Endodermal cell (in vitro differentiated cells): ENCODE measurements at places on chromosomes 4 and X.

DNA sequence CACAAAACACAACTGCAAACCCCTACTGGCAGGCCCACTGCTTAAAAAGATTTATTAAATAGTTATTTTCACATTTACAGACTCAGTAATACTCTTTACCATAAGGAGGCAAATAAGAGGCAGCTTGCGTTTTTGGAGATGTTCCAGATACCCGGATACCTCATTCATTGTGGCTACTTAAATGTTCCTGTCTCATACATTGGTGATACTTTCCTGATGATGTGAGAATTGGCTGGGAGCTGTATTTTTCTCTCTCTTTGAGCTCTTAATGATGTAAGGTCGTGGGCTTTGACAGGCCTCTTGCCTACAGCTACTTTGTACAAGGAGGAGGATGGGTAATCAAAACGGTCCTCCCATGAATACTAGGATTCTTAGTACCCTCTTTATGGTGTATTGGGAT is 101.5 kb downstream of the AKAP4 start:
- H3K27me3 ChIP-seq = no peaks in the 10 kb centered on the region
- DNase-seq = no peak
- no peaks in the 10 kb centered on the region for H3K4me1 ChIP-seq
- H3K4me3 ChIP-seq = no peak overlapping the region
- no peaks in the 10 kb centered on the region for H3K36me3 ChIP-seq
- H3K27ac ChIP-seq = no peak overlapping the region

DNA sequence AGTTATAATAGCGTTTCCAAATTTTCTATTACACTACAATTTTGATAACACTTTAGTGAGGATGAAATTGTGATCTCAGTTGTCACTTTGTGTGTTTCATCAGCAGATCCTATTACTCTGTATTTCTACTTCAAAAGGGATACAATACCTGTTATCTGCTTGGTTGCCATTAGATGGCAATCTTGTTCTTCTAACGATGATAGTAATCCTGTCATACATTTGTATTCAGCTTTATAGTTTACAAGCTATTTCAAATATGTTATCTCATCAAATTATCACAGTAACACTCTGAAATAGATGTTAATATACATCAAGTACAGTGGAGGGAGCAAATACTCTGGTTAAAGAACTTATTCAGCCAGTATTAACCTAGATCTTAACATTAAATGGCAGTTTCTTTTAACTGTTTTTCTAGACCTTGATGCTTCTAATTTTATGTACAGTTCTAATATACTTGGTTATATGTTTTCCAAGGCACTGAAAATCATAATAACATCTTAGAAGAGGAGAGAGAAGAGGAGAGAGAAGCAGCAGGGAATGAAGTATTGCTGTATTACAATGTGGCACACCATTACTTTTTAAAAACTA is 292.0 kb downstream of the CCSER1 start:
- H3K27me3 ChIP-seq = no peaks in the 10 kb centered on the region
- H3K4me1 ChIP-seq = no peaks in the 10 kb centered on the region
- H3K4me3 ChIP-seq = no peak overlapping the region
- H3K27ac ChIP-seq = no peak overlapping the region

DNA sequence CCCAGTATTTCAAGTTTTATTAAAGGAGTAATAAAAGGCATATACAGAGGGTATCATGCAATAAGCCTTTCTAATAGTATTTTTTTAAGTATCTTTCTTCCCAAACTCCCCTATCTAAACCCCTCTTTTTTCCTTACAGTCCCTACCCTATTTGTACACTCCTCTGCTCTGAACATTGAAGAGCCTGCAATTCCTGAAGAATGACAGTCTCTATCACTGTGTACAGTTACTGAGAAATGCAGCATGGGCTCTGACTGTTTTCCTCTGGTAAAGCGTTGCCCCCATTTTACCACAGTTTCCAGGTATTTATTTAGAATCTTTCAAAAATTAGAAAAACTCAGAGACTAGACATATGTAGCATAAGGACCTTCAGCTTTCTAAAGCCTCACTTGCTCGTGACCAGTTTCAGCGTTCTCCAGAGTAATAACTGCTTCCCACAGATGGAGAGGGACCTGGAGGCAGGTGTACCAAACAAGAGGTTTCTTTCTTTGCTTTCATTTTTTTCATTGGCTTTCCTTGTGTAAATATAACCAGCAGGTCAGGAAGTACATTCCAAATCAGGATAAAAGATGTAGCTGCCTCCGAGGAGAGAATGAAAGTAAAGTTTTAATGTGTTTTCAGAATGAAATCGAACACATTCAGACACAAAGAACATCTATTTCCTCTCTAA is 230.8 kb downstream of the CFAP299 start:
- H3K4me3 ChIP-seq = no peak overlapping the region
- H3K27ac ChIP-seq = no peak overlapping the region
- no peaks in the 10 kb centered on the region for H3K36me3 ChIP-seq

DNA sequence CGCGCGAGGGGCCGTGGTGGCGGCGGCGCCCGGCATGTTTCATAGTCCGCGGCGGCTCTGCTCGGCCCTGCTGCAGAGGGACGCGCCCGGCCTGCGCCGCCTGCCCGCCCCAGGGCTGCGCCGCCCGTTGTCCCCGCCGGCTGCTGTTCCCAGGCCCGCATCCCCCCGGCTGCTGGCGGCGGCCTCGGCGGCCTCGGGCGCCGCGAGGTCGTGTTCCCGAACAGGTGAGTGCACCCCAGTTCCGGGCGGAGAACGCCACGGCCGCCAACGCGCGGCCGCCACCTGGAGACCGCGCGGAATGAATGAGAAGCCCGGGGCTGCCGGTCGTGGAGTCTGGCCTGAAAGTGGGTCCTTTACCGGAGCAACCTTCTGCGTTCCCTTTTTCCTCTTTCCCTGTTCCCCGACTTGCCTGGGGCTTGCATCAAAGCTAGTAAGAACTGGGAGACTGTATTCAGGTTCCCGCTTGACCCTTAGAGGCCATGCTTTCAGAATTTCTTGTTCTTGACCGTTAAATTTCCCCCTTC is 429 bp downstream of the NOCT start:
- no peaks in the 10 kb centered on the region for H3K36me3 ChIP-seq
- DNase-seq = peak; percentile 73
- peaks cover 13% of the 10 kb centered on the region for H3K4me1 ChIP-seq
- peak overlapping the region; percentile 99 for H3K27ac ChIP-seq
- H3K4me3 ChIP-seq = peak overlapping the region; percentile 86
- no peaks in the 10 kb centered on the region for H3K27me3 ChIP-seq

DNA sequence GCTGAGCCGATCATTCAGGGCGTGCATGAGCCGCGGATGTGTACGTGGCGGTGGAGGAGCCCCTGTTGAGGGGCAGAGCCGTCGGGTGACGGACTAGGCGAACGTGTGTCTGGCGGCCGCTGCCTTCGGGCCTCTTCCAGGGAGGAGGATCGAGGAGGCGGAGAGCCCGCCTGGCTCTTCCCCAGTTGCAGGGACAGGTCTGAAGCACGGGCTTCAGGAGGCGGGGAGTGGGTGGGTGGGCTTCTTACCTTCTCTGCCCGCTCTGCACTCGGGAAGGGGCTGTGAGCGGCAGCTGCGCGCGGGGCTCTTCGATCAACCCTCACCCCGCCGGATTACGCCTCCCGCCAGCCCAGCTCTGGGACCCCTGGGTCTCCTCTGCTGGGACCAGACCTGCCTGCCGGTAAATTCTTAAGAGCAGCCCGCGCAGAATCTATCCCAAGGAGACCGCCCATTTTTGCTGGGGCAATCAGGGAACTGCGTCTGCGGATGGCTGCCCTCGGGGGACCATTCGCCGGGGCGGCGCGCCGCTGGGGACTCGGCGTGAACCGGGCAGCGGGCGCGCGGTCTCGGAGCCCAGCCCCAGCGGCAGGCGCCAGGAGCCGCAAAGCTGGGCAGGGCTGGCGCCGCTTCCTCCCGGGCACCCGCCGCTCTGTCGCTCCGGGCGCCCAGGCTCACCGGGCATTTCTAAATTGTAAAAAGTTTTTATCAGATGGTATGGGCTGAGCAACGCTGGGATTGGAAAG is 4.9 kb downstream of the PLAC8 start:
- DNase-seq = peak; percentile 88
- peaks cover 11% of the 10 kb centered on the region for H3K27me3 ChIP-seq
- no peaks in the 10 kb centered on the region for H3K4me1 ChIP-seq
- H3K27ac ChIP-seq = no peak overlapping the region

DNA sequence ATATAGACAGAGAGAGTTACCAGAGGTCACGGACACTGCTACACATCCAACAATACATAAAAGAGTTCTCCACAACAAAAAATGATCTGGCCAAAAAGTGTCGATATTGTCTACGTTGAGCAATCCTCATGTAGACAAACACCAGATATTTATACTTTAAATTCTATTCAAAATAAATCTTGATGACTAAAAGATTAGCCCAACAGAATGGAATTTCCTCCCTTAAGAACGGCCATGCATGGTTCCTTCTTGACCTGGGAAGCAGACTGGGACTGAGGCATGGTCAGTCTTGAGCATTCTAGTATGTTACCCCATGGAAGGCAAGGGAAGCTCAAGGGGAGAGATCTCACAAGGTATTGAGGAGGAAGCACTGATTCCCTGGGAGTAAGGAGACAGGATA is 43.5 kb downstream of the LHFPL1 start:
- no peak overlapping the region for H3K4me3 ChIP-seq
- DNase-seq = no peak
- H3K27ac ChIP-seq = no peak overlapping the region
- no peaks in the 10 kb centered on the region for H3K4me1 ChIP-seq

GRCh38 chr4:172104539-172104938 is 291.3 kb downstream of the GALNTL6 start:
- no peaks in the 10 kb centered on the region for H3K4me1 ChIP-seq
- H3K27ac ChIP-seq = no peak overlapping the region
- no peak overlapping the region for H3K4me3 ChIP-seq
- H3K36me3 ChIP-seq = no peaks in the 10 kb centered on the region

DNA sequence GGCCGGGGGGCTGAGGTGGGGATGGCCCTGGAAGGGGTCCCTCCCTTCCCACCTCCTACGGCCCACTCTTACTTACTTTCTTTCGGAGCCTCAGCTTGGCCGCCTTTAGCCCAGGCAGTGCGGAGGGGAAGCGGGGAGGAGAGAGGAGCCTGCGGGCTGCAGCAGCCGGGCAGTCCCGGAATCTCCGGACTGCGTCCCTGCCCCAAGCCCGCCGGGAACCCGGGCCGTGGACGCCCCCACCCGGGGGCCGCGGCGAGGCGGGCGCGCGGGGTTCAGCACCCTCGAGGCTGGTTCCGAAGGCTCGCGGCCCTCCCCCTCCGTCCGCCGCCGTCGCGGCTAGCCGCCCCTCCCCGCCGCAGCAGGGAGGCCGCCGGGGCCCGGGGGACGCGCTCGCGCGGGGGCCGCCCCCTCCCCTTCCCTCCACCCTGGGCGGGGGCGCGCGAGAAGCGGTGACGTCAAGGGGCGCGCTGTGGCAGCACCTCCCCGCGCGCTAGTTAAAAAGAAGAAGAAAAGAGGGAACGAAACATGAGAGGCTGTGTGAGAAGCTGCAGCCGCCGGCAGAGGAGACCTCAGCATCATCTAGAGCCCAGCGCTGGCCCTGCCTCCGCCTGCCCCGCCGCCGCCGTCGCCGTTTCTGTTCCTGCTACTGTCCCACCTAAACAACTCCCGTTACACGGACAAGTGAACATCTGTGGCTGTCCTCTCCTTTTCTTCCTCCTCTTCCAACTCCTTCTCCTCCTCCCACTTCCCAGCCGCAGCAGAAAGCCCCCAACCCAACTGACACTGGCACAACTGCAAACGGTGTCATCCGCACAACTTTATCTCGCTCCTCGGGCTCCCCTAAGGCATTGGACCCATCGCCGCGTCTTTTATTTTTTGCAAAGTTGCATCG is at the start of gene HHIP:
HHIP (plus strand) TSS at position 526 of the 892 bp plus-strand sequence. CDS start 520 bp downstream, outside the sequence.
- peaks cover 16% of the 10 kb centered on the region for H3K4me1 ChIP-seq
- H3K27me3 ChIP-seq = peaks cover 51% of the 10 kb centered on the region

- no peaks in the 10 kb centered on the region for H3K4me1 ChIP-seq
- H3K27ac ChIP-seq = no peak overlapping the region
- DNase-seq = no peak
- no peaks in the 10 kb centered on the region for H3K36me3 ChIP-seq
- H3K4me3 ChIP-seq = no peak overlapping the region
- no peaks in the 10 kb centered on the region for H3K27me3 ChIP-seq
Measured at GRCh38 chr4:106584337-106584989, 215.9 kb upstream of the GIMD1 start.

GRCh38 chr4:145418739-145419138 is 62.9 kb upstream of the SMAD1 start:
- H3K4me3 ChIP-seq = no peak overlapping the region
- H3K27ac ChIP-seq = no peak overlapping the region
- no peak for DNase-seq
- H3K27me3 ChIP-seq = no peaks in the 10 kb centered on the region
- no peaks in the 10 kb centered on the region for H3K36me3 ChIP-seq

DNA sequence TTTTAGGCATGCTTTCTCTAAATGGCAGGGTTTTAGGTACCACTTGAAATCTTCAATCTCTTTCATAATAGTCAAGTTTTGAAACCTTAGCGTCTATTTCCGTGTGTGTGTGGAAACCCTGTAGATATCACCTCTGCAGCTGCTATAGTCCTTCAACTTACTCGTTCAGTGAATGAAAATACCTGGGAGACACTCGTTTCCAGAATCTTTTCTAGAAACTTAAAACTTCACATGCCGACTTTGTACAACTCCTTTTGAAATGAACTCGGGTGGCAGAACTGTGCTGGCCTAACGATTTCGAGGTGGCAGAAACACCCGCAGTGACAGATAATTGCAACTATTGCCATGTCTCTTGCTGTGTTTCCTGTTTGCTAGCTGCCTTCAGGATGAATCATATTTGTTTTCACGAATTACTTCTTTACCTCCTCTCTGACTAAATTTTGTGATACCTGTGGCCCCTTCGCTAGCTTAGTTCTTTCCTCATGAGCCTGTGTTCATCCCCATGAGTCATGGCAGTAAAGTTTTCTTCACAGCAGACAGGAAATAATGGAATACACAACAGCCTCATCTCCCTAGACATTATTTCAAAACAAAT is 104.7 kb upstream of the SMIM10 start:
- DNase-seq = peak; percentile 52
- no peaks in the 10 kb centered on the region for H3K27me3 ChIP-seq
- no peak overlapping the region for H3K27ac ChIP-seq
- no peaks in the 10 kb centered on the region for H3K4me1 ChIP-seq
- H3K36me3 ChIP-seq = peaks cover 9% of the 10 kb centered on the region

- H3K4me3 ChIP-seq = no peak overlapping the region
- peaks cover 6% of the 10 kb centered on the region for H3K4me1 ChIP-seq
- no peak overlapping the region for H3K27ac ChIP-seq
- no peak for DNase-seq
Measured at GRCh38 chrX:39011454-39012221, 210.4 kb downstream of the MID1IP1 start.

GRCh38 chrX:9578083-9578779 is 113.4 kb downstream of the TBL1X start:
- no peak for DNase-seq
- H3K36me3 ChIP-seq = no peaks in the 10 kb centered on the region

GRCh38 chr4:93103042-93103441 is 725.5 kb upstream of the ATOH1 start:
- H3K27me3 ChIP-seq = no peaks in the 10 kb centered on the region
- peak; percentile 63 for DNase-seq
- H3K36me3 ChIP-seq = no peaks in the 10 kb centered on the region
- H3K4me3 ChIP-seq = no peak overlapping the region
- H3K27ac ChIP-seq = no peak overlapping the region

- DNase-seq = no peak
- H3K27ac ChIP-seq = no peak overlapping the region
- no peaks in the 10 kb centered on the region for H3K27me3 ChIP-seq
- H3K36me3 ChIP-seq = no peaks in the 10 kb centered on the region
- no peaks in the 10 kb centered on the region for H3K4me1 ChIP-seq
Measured at GRCh38 chrX:73930300-73930699, 367.3 kb downstream of the CHIC1 start.

- no peaks in the 10 kb centered on the region for H3K27me3 ChIP-seq
- H3K27ac ChIP-seq = no peak overlapping the region
- no peaks in the 10 kb centered on the region for H3K4me1 ChIP-seq
- H3K4me3 ChIP-seq = no peak overlapping the region
- no peak for DNase-seq
- no peaks in the 10 kb centered on the region for H3K36me3 ChIP-seq
Measured at GRCh38 chrX:11103006-11103405, 8.1 kb upstream of the HCCS start.
